ENCODE measurements at places on chromosomes 2 and 18. TPM values are rescaled to one million over a fixed set of nuclear protein-coding genes. Genes with fewer than 3 reads are reported as not detected.

Gene TMEM127
- 63.5 TPM for total RNA-seq

Gene XIRP2
- total RNA-seq = 0.29 TPM

- DNase-seq = no peak
These were observed 7.6 kb upstream of the CHST10 start for GRCh38 chr2:100425107-100425506.

GRCh38 chr2:85775406-85776381, 21.9 kb downstream of the ATOH8 start:
- DNase-seq = no peak

- no peak for DNase-seq
These were observed 32.5 kb upstream of the PLB1 start for GRCh38 chr2:28463211-28463816.
